ENCODE measurements at places on chromosomes 7 and 10.
A peak's percentile ranks its signal among the peaks of the same experiment; 100 is the strongest.

- peak; percentile 2 for DNase-seq
Measured at GRCh38 chr7:139482662-139483466, 609 bp downstream of the KLRG2 start.

DNA sequence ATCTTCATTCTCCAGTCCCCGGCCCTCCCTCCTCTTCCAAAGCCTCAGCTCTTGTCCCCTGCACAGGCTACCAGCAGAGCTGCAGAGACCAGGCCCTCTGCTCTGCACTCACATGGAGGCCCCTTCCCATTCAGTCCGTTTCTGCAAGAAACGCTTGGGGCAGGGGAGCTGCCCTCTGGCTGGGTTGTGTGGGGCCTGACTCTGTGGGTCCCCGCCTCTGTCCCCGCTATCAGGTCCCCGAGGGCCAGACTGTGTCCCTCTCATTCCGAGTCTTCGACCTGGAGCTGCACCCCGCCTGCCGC, 1.5 kb downstream of the PCOLCE start:
- DNase-seq: no peak

GRCh38 chr7:136294977-136295376, 317.8 kb upstream of the MTPN start:
- no peak for DNase-seq

DNA sequence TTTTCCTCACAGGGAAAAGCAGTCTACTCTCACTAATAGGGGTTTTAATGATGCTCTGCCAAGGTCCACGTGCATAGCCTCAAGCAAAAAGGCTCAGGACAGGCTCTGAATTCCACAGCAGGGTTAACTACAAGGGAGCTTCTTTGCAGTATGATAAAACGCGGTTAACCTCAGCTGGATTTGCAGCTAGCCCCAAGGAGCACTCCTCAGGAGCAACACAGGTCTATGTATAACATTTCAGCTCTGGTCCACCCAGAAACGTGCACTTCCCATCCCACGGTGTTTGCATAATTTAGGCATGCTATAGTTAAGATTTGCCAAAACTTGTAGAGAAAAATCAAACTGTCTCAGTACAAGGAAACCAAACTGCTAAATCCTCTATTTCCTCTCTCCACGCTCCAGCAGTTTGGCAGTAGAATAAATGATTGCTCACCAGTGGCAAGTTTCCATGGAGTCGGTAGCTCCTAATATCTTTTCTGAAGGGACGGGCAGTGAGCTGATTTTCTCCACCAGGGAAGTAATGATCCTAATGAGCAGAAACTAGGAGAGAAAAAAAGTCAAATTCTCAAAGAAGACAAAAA, 13.1 kb upstream of the ASB4 start:
- no peak for DNase-seq

GRCh38 chr10:15515202-15515601, 144.1 kb upstream of the FAM171A1 start:
- no peak for DNase-seq

DNA sequence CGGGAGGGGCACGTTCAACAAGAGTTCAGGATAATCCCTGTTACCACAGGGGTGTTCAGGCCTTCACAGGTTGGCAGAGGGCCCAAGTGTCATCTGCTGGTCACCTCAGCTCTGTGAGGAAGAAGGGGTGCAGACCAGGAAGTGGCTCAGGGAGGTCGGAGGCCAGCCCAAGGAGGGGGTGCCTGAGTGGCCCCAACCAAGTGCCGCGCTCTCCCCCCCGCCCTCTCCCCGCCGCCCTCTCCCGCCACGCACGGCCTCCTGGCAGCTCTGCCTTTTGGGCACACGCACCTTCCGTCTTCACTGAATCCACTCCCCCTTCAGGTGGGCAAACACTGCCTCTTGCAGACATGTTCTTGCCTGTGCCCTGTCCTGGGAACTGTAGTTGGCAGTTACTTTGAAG, 245.2 kb downstream of the PAXIP1 start:
- no peak for DNase-seq

- no peak for DNase-seq
Measured at GRCh38 chr10:119131512-119132240, 27.8 kb downstream of the DENND10 start.

DNA sequence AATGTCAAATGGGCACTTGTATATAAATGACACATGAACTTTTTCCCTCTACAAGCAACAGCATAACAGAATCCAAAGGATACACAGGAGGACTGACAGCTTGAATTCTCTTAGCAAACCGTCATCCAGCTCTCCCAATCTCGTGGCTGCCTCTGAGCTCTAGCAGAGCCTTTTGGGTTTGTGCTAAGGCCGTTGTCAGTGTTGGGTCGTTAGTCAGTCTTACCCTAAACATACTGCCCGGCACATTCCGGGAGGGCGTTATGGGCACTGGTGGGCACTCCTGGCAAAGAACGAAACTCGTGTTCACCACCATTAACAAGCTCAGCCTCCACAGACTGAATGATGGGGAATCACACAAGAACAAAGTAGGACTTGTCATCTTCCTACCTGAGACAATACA, 19.6 kb upstream of the ENO4 start:
- no peak for DNase-seq

DNA sequence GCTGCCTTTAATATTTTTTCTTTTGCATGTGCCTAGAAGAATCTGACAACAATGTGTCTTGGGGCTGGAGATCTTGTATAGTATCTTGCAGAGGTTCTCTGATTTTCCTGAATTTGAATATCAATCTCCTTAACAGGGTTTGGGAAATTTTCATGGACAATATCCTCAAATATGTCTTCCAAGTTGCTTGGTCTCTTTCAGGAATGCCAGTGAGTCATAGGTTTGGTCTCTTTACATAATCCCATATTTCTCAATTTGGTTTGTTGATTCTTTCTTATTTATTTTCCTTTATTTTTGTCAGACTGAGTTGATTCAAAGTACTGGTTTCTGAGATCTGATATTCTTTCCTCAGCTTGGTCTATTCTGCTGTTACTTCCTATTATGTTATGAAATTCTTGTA, 208.7 kb upstream of the GLI3 start:
- DNase-seq: no peak

DNA sequence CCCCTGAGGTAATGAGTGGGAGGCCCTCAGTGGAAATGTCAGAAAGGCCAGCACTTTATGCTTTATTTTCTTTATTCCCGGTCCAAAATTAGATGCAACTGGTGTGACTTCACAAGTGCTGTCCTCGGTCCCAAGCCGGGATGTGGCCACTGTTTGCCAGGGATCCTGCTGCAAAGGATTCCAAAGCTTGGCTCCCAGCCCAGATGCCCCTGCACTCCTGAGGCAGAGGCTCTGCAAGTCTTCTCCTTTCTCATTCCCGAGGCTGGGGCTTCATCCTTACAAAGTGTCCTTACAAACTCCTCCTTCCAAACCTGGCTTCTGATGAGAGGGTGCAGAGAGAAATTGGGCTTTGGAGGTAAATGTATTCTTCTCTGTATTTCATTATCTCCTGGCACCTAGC, 544.3 kb upstream of the DPP6 start:
- DNase-seq: no peak

DNA sequence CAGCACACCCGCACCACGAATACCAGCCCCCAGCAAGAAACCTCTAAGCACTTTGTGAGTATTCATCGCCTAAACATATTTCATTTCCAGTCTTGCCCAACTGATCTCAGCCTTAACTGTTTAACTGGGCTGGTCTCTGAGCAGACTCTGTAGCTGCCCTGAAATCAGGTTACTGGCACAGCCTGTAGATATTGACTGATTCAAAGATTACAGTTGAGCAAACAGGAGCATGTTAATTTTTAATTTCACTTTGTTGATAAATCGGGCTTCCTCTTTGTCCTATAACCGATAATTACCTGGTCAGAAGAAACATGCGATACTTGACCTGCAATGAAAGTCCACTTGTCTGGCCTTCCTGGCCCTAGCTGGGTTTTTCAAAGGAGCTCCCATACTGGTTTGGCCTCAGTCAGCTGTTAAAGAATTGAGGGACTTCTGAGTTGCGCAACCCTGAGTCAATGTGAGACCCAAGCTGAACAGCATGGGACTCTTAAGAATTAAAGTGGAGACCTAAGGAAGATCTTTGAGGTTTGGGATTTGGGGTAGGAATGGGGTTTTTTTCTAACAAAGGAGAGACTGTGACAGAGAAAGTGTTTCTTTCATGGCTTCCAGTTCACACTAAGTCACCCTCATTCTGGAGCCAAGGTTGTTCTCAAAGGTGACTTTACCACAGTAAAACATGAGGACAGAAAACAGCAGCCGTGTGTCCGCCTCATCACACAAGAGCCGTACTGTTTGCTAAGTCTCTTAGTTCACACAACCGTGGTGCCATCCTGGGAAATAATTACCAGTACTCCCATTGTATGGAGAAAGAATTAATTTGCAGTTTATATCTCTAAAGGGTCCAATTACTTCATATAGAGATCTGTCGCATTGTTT, 75.9 kb downstream of the PPP1R3C start:
- DNase-seq: no peak

DNA sequence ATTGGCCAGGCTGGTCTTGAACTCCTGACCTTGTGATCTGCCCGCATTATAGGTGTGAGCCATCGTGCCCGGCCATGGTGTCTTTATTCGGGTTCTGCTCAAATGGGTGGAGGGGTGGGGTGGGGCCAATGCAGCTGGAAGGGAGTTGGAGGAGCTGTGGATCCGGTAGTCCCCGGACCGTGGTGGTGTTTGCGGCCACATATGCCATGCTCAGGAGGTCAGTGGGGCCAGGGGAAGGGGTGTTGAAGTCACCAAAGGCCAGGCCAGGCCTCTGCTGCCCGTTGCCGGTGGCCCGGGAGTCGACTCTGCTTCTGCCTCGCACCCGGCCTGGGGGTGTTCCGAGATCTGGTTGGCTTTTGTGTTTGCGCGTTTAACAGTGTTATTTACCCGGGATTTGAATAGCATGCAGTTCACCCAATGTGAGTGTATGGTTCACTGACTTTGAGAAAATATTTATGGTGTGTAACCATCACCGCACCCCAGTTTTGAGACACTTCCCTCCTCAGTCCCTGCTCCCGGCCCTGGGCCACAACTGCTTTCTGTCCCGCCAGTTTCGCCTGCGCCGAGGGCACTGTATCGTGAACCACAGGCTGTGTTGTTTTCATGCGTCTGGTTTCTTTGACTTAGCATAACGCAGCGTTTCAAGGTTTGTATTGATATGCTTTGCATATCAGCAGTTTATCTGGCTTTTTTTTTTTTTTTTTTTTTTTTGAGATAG, 10.7 kb downstream of the INPP5A start:
- DNase-seq: no peak

DNA sequence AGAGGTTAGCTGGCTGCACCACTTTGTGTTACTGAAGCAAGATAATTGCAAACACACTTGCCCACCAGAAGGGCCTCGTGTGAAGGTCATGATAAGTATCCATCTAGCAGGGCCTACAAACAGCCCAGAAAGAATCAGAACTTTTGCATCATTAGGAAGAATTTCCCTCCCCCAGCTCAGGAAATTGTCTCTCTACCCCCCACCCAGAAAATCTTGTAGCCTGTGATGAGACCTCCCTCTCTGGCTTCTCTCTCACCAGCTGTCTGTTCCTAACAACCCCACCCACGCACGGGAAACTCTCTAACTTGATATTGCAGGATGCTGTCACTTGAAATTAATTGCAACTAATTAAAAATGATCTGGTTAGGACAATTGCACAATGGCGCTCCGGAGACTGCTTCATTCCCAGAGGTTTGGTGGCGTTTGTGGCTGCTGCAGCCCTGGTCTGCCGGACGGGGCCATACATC, 34.5 kb downstream of the ZNF503 start:
- no peak for DNase-seq

Data from stimulated activated CD4-positive, alpha-beta T cell treated with anti-CD3 and anti-CD28 coated beads, Interleukin-4, amount 100 ng/mL, for 4 hours (primary cell).